Heart right ventricle (tissue), 16 donors: ENCODE measurements at places on chromosomes 13 and 19. TPM values are rescaled to one million over a fixed set of nuclear protein-coding genes. Genes with fewer than 3 reads are reported as not detected.

Gene ZSCAN4
- total RNA-seq: 0.57 TPM

- DNase-seq: no peak
Measured at GRCh38 chr13:101417043-101417406, 717 bp upstream of the NALCN start.

DNA sequence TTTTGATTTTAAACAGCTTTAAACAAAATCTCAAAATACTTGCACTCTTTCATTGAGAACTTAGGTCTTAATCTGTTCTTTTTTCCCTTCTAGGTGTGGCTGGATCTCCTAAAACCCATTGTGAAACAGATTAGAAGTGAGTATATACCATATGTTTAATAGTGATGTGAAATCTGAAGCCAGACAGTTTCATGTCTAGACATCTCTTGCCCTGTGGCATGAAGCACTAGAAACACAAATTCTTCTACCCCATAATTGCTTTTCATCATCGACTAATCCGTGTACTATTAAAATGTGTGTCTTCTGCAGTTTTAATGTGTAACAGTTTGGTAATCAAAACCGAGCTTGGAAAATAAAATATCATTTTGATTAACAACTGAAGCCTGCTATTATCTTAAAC lies 188.2 kb upstream of the RNF113B start:
- DNase-seq: no peak

DNA sequence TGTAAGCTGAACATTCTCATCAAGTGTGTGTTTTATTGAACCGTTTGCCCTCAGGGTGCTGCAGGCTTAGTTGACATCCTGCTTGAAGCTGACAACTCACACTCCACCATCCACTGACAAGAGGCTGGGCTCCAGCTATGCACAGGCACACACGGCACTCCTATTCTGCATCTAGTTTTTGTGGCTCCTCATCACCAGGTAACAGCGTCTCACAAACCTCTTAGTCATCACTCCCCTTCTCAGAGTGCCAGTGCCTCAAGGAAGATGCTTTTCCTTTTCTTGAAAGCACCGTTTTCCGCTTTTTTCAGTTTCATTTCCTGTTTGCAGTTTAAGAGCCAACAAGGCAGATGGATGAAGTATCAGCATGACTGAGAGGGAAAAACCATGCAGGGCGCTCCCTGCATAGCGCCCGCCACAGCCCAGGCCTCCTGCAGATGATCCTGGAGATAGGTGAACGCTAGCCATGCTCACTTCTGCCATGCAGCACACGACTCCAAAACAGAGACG lies 491.2 kb downstream of the COG6 start:
- no peak for DNase-seq

DNA sequence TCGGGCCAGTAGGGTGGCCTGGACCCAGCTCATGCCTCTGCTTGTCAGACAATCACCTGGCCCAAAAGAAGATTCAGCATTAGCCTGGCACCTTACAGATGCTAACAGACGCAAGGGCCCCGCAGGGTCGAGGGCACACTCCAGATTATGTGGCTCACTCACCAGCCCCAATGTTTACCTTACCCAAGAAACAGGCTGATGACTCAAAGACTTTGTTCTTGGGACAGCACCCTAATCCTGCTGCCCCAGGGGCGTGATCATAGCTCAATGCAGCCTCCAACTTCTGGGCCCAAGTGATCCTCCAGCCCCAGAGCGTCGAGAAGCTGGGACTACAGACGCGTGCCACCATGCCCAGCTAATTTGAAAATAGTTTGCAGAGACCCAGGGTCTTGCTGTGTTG lies 9.8 kb downstream of the ECSIT start:
- DNase-seq: no peak

DNA sequence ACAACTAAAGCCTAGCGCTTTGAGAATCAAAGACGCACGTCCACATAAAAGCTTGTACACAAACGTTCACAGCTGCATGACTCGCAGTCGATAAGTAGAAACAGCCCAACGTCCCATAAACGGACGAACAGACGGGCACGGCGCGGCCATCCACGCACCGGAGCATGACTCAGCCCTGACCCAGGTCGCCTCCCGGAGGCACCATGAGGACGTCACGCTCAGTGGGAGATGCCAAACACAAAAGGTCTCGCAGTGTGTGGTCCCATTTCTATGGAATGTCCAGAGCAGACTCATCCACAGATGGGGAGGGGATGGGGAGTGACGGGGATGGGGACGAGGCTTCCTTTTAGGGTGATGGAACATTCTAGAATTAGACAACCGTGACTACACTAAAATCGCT lies 9.4 kb downstream of the POLRMT start:
- DNase-seq: no peak

- DNase-seq: no peak
Measured at GRCh38 chr13:22060187-22060586, 389.3 kb downstream of the FGF9 start.

DNA sequence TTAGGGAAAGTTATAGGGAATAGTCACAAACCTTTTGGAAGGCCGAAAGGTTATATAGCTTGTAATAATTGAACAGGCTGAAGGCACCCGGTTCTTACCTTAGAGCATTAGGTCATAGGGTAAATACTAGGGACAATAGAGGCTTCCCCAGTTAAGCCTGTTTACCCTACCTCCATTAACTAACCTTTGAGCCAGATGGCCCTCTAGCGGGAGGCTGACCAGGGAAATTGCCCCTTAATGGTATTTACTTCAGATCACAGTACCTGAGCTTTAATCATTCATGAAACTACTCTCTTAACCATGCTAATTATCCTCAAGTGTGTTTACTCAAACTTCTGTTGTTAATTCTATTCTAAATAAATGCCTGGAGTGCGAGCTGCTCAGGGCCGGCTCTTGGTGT lies 20.4 kb upstream of the ZNF83 start:
- no peak for DNase-seq

- no peak for DNase-seq
Measured at GRCh38 chr19:22619932-22620331, 14.2 kb upstream of the ZNF492 start.

DNA sequence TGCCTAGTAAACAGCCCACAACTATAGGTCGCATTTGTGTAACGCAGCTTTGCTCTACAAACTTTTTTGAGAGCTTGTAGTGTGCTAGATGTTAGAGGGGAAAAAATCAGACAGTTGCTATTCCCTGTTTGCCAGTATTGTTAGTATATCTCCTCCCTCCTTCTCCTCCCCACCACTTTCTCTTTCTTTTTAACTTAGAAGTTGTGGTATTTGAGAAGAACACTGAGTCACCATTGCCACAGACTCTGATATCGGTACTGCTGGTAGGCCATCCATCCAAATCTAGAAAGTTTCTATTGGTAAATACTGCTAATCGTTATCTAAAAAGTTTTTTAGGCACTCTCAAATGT lies 666 bp downstream of the POMP start:
- DNase-seq: no peak

DNA sequence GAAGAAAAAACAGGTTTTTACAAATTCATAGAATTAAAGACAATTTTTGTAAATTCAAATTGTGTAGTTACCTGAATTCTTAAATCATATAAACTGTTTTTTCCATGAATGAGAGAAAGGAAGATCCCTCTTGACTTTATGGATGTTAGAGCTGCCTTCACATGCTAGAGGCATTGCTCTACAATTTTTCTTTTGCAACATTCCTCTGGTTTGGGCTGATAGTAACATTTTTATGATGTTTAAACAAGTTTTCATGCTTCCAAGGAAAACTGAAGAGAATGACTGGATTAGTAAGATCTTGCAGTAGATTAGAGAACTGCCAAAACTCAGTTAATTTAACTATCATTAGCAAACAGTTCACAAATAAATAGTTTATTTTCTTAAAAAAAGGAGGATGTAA lies 250.6 kb downstream of the GPC6 start:
- no peak for DNase-seq

Gene CGB2
- total RNA-seq: not detected

- no peak for DNase-seq
Measured at GRCh38 chr19:51018745-51019543, 565 bp downstream of the KLK10 start.
